Psoas muscle (tissue), 8 donors: ENCODE measurements at places on chromosomes 2 and 18. TPM values are rescaled to one million over a fixed set of nuclear protein-coding genes. Genes with fewer than 3 reads are reported as not detected.

The PLB1 gene
- 1.7 TPM for polyA plus RNA-seq

The COLEC12 gene
- polyA plus RNA-seq = 1.9 TPM

- no peaks in the 10 kb centered on the region for H3K36me3 ChIP-seq
- H3K4me3 ChIP-seq = no peak overlapping the region
- H3K4me1 ChIP-seq = no peaks in the 10 kb centered on the region
- H3K27me3 ChIP-seq = no peaks in the 10 kb centered on the region
- no peak overlapping the region for H3K27ac ChIP-seq
- no peak for DNase-seq
These were observed 95.4 kb downstream of the RTN4 start for GRCh38 chr2:54954705-54955357.

- no peak for DNase-seq
- no peaks in the 10 kb centered on the region for H3K27me3 ChIP-seq
- H3K4me3 ChIP-seq = no peak overlapping the region
These were observed 37.1 kb upstream of the GPR75 start for GRCh38 chr2:53896864-53897263.

- H3K4me3 ChIP-seq = no peak overlapping the region
- no peaks in the 10 kb centered on the region for H3K36me3 ChIP-seq
- peaks cover 3% of the 10 kb centered on the region for H3K4me1 ChIP-seq
- no peaks in the 10 kb centered on the region for H3K27me3 ChIP-seq
These were observed 65.0 kb downstream of the SEMA4F start for GRCh38 chr2:74719066-74719465.

- H3K27me3 ChIP-seq = no peaks in the 10 kb centered on the region
- no peaks in the 10 kb centered on the region for H3K4me1 ChIP-seq
- DNase-seq = no peak
- H3K4me3 ChIP-seq = no peak overlapping the region
- H3K36me3 ChIP-seq = no peaks in the 10 kb centered on the region
- no peak overlapping the region for H3K27ac ChIP-seq
These were observed 71.3 kb downstream of the ITGA4 start for GRCh38 chr2:181528441-181528840.

The FRZB gene
- 3.1 TPM for polyA plus RNA-seq

The SUPT7L gene
- 21.1 TPM for polyA plus RNA-seq

DNA sequence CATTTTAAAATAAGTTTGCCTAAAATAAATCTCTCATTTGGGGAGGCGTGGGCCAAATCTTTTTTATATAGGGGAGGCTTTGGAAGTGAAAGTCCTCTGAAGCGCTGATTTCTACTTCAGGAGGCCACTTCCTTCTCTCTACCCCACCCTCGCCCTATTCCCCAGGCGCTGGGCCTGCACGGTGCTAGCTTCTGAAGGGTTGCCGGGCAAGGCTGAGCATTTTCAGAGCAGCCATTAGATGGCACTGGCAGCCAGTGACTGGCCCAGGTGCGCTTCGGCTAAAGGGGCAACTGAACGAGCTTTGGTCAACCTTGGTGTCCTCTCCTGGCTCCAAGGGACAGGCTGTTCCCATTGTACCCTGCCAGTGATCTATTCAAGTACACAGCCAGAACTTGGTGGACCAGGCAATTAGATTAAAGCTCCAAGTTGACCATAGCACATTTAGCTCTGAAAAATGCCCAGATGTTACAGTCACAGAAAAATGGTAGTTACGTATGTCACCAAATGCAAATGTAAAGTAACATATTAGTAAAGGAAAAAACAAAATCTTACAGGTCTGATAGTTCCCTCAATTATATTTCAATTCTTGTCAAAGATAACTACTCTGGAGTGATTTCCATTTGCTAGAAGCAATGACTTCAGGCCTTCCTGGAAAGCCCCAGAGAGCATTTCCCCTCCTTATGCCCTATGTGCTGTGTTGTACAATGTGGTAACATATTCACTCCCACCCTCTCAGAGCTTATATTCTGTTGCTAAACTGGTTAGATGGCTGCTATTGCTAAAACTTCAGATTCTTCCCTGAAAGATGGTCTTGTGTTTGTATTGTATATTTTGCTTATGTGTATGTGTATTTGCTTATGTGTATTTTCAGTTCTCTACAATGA, 2.1 kb downstream of the POMC start:
- H3K36me3 ChIP-seq = no peaks in the 10 kb centered on the region
- H3K27ac ChIP-seq = no peak overlapping the region
- no peaks in the 10 kb centered on the region for H3K27me3 ChIP-seq
- no peak overlapping the region for H3K4me3 ChIP-seq
- peaks cover 9% of the 10 kb centered on the region for H3K4me1 ChIP-seq

The IL1RN gene
- polyA plus RNA-seq = 0.23 TPM

- no peaks in the 10 kb centered on the region for H3K27me3 ChIP-seq
- DNase-seq = no peak
- H3K27ac ChIP-seq = no peak overlapping the region
These were observed 28.9 kb upstream of the CDH19 start for GRCh38 chr18:66632756-66633155.

GRCh38 chr2:203070701-203071100, 56.0 kb downstream of the NBEAL1 start:
- no peak overlapping the region for H3K27ac ChIP-seq
- peaks cover 44% of the 10 kb centered on the region for H3K36me3 ChIP-seq
- no peaks in the 10 kb centered on the region for H3K4me1 ChIP-seq
- no peak overlapping the region for H3K4me3 ChIP-seq

The RUFY4 gene
- polyA plus RNA-seq = not detected

- H3K27ac ChIP-seq = no peak overlapping the region
- H3K36me3 ChIP-seq = no peaks in the 10 kb centered on the region
- peaks cover 2% of the 10 kb centered on the region for H3K27me3 ChIP-seq
- no peaks in the 10 kb centered on the region for H3K4me1 ChIP-seq
- H3K4me3 ChIP-seq = no peak overlapping the region
These were observed 18.4 kb downstream of the GPR55 start for GRCh38 chr2:230906471-230907230.

The ATP6V1B1 gene
- 0.70 TPM for polyA plus RNA-seq

The NYAP2 gene
- 0.96 TPM for polyA plus RNA-seq

DNA sequence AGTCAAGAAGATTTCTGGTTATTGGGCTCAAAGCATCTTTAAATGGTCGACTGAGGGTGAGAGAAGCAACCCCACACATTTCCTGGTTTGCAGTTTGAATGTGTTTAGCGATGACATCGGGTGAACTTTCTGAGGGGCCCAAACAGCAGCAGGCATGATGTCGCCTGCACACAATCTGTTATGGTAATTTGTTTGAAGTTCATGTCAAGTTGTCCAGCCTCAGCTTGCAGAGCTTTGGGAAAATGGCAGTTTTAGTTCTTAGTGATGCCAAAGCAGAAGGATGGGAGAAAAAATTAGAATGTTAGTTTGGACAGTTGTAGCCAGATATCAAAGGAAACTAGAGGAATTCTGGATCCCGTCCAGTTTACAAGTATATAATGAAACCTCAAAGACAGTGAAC, 284.6 kb downstream of the MBD5 start:
- no peak for DNase-seq
- H3K4me3 ChIP-seq = no peak overlapping the region
- H3K36me3 ChIP-seq = no peaks in the 10 kb centered on the region
- H3K27me3 ChIP-seq = no peaks in the 10 kb centered on the region

The FEV gene
- polyA plus RNA-seq = not detected

- H3K27ac ChIP-seq = no peak overlapping the region
- H3K36me3 ChIP-seq = no peaks in the 10 kb centered on the region
- DNase-seq = peak; percentile 51
- peaks cover 5% of the 10 kb centered on the region for H3K4me1 ChIP-seq
- H3K4me3 ChIP-seq = peak overlapping the region; percentile 79
- H3K27me3 ChIP-seq = peaks cover 8% of the 10 kb centered on the region
These were observed 558 bp downstream of the TTC39C start for GRCh38 chr18:24014986-24015638.

- no peak for DNase-seq
- no peaks in the 10 kb centered on the region for H3K4me1 ChIP-seq
- no peak overlapping the region for H3K27ac ChIP-seq
- peaks cover 12% of the 10 kb centered on the region for H3K27me3 ChIP-seq
- no peak overlapping the region for H3K4me3 ChIP-seq
- no peaks in the 10 kb centered on the region for H3K36me3 ChIP-seq
These were observed 29.8 kb upstream of the MAL start for GRCh38 chr2:94995553-94996304.

DNA sequence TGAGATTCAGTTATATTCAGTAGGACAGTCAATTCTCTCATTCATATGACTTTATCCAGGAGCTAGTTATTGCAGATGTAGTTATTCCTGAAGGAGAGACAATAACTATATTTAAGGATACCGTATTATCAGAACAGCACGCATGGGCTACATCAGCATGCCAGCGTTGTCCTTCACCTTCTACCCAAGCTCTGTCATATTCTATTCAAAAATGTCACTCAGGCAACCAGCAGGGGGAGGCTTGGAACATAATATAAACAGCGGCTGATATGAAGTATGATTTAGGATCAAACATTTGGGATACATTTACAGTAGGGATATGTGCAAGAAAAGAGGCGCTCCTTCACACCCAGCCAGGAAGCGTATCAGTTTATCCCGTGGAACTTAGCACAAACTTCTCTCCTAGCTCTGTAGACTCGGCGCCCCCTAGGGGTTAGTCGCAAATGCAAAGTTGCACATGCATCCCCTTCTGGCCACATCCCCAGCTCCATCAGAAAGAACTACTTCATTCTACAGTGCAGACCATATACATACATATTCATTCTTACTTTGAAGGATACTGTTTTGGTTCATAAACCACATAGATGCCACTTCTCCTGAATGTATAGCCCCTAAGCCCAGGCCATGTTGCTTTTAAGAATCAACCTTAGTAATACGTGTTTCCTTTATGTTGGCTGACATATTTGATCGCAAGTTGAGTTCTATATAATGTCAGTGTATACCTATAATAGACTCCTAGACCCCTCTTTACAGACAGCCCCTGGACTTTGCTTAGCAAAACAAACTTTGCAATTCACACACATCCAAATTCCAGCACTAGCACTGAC, 759.4 kb downstream of the ADCYAP1 start:
- H3K36me3 ChIP-seq = no peaks in the 10 kb centered on the region
- no peaks in the 10 kb centered on the region for H3K4me1 ChIP-seq
- H3K4me3 ChIP-seq = no peak overlapping the region
- peak; percentile 52 for DNase-seq

DNA sequence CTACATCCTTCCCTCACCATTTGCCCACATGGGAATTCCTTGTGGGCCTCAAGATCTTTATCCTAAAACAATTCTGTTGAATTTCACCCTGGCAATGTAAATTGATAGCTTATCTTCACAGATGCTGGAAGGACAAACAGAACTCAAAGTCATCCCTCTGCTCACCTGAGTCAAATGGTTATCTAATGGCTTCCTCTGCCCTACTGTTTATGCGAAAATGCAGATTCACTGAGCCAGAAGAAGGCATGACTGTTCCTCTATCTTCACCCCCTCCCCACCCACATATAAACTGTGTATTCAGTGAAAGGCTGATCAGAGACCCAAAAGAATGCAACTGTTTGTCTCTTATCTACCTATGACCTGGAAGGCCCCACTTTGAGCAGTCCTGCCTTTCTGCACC, 43.9 kb upstream of the VWA3B start:
- H3K36me3 ChIP-seq = no peaks in the 10 kb centered on the region
- no peak for DNase-seq
- no peak overlapping the region for H3K27ac ChIP-seq
- H3K4me3 ChIP-seq = no peak overlapping the region
- peaks cover 22% of the 10 kb centered on the region for H3K4me1 ChIP-seq
- no peaks in the 10 kb centered on the region for H3K27me3 ChIP-seq

The ANKRD29 gene
- 1.1 TPM for polyA plus RNA-seq

The IL37 gene
- polyA plus RNA-seq = not detected

The CBLN2 gene
- polyA plus RNA-seq = not detected

The IL1F10 gene
- not detected for polyA plus RNA-seq

DNA sequence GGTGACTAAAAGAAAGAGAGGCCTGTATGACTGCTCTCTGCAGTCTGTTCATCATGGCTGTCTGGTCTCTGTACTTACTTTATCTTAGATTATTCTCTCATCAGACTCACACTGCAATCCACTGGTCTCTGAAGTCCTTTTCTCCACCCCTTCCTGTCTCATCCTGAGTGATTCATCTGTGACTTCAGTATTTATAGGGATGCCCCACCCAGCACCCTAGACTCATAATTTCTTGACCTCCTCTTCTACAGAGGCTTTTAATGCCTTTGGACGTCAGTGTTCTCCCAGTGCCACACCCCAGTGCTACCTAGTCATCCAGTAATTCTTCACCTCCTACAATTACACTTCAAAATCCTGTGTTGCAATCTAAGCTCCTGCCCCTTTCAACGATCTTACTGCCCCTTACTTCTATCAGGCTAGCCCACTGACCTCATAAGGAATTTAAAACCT, 14.9 kb upstream of the ITPRID2 start:
- H3K27ac ChIP-seq = no peak overlapping the region
- no peak for DNase-seq
- no peak overlapping the region for H3K4me3 ChIP-seq
- no peaks in the 10 kb centered on the region for H3K36me3 ChIP-seq
- H3K27me3 ChIP-seq = no peaks in the 10 kb centered on the region

GRCh38 chr2:241558532-241559322, at the start of gene BOK:
Gene BOK (plus strand): TSS chr2:241558745. CDS start chr2:241559484, 739 bp downstream.
- H3K36me3 ChIP-seq = no peaks in the 10 kb centered on the region
- peak within 1 kb of the TSS; percentile 70 for H3K4me3 ChIP-seq
- peak within 1 kb of the TSS; percentile 36 for H3K27ac ChIP-seq
- H3K4me1 ChIP-seq = peaks cover 14% of the 10 kb centered on the region

DNA sequence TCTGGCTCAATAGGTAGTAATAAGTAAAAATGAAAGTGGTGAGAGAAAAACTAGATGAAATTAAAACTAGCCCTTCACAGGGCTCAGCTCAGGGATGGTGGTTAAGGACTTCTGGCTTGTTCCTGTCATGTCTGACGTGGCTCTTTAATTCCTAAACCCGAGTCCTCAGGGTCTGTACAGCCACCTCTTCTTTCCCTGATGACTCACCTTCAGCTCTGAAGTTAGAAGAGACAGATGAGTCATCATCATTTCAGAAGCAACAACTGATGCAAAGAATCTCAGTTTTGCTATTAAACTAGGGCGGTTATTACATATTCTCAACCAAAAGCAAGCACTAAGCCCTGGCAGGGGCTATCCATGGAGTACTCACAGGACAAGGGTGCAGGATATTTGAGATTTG, 24.0 kb upstream of the ITGB6 start:
- no peaks in the 10 kb centered on the region for H3K36me3 ChIP-seq
- peak overlapping the region; percentile 90 for H3K27ac ChIP-seq
- no peak overlapping the region for H3K4me3 ChIP-seq

The DSG1 gene
- polyA plus RNA-seq = not detected

DNA sequence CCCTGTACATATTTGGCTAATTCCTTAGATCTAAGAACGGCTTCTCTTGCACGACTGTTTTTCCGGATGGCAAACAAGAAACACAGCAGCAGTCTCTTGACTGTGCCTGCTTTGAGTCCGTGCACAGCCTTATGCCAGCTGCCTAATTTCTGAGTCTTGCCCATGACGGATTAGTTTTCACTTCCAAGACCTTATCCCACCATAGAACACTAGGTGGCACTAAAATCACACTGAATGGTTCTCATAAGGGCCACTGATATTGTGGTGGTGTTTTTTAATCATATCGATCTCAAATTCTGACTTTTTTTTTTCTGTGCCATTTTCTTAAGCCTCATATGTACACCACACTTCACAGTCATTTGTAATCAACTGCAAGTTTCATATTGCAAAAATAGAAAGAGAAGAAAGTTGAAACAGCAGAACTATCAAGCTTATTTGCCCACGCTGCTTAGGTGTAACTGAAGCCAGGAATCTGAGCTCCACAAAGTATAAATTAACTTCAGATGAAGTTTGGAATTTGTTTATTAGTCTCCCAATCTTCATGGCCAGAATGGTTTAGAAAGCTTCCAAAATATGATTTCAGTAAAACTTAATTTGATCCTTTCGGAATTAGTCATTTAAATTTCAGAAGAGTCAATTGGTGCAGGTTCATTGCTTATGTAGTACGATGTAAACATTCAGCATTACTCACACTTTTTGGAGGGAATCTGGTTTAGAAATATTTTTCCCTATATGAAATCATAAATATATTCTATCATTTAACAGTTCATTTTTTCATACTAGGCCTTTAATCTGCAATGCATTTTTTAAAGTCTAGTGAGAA, 45.5 kb upstream of the SCN7A start:
- no peak overlapping the region for H3K27ac ChIP-seq
- H3K36me3 ChIP-seq = no peaks in the 10 kb centered on the region
- no peak for DNase-seq
- no peaks in the 10 kb centered on the region for H3K4me1 ChIP-seq
